Type B pancreatic cell (in vitro differentiated cells): ENCODE measurements at places on chromosomes 1 and 21.

DNA sequence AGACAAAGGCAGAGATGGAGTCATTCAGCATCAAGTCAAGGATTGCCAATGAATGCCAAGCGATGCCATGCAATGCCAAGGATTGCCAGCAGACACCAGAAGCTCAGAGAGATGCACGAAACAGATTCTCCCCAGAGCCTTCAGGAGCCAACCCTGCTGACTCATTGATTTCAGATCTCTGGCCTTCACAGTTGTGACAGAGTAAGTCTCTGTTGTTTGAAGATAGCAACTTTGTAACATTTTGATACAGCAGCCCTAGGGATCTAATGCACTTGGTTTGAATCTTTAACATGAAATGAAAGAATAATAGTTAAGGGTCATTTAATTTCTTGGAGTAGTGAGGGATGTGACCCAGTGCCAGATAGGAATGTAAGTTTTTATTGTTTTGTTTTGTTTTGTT is 287.4 kb upstream of the RUNX1 start:
- DNase-seq, result no peak

DNA sequence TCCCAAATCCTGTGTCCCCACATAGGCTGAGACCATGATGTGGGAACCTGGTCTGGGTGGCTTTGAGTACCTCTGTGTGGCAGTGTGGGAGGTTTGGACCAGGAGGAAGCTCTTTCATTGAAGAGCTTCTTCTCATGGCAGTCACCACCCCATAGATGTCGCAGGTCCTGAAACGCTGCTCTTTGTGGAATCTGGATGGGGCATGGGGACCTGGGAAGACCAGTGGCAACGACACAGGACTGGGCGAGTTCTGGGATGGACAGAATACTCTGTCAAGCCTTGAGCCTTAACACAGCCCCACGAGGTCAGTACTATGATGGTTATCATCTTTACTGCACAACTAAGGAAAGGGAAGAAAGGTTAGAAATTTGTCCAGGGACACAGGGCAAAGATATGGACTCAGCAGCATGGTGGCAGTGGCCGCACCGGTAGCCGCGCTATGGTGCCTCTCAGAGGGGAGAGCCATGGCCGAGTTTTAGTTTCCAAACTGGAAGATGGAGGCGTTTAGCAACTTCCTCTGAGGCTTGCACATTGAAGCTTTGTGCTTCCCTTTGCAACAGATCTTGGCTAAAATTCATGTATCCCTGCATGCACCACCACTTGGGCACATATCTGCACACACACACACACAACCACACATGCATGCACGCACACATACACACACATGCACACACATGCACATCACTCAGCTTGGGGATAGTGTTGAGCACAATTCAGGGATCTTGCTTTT is 117.7 kb upstream of the C1orf174 start:
- DNase-seq, result peak; percentile 22

GRCh38 chr1:37893673-37894072 is 34.3 kb upstream of the MTF1 start:
- no peak for DNase-seq

DNA sequence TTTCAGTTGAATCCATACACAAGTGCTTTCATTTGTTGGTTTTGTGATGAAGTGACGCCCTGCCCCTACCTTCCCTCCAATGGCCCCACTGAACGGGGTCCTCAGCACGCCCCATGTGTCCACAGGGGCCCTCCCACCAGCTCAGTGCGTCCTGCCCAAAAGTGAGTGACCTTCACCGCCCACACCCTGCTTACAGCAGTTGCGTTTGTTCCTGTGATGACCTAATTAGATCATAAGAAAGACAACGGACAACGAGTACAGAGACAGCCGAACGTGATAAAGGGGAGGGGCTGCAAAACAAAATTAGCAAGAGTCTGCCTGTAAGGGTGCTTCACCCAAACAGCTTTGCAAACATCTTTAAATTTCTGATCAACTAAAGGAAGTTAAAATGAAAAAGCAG is 38.2 kb upstream of the RIPK4 start:
- no peak for DNase-seq

DNA sequence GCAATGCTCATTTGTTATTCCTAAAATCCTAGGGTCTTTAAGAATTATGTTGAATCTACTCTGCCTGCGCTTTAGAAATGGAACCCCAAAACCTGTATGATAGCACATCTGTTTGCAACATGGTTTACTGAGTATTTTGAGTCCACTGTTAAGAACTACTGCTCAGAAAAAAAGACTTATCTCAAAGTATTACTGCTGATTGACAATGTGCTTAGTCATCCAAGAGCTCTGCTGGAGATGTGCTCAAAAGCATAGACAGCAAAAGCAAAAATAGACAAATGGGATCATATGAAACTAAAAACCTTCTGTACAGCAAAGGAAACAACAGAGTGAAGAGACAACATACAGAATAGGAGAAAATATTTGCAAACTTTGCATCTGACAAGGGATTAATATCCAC is 107.0 kb downstream of the CTH start:
- DNase-seq, result no peak

DNA sequence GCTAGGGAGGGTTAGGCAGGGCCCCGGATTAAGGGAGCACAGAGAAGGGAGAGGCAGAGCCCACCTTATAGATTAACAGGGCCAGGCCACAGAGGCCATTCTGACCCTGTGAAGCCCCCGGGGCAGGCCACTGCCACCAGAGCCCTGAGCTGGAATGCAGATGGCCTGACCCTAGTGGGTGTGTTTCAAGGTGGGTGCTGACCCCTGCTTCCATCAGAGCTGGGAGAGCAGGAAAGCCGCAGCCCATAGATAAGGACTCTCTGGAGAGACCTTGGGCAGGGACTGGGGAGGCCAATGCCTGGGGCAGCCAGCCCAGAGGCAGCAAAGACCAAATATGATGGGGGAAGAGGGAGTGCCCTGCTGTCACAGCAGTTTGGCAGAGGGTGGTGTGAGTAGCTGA is 35.9 kb downstream of the NCMAP start:
- no peak for DNase-seq

- DNase-seq, result no peak
These were observed 4.1 kb downstream of the WARS2 start for GRCh38 chr1:119136401-119136800.

GRCh38 chr1:64043976-64044375 is 159.4 kb upstream of the UBE2U start:
- no peak for DNase-seq

- no peak for DNase-seq
These were observed 30.4 kb downstream of the PRRX1 start for GRCh38 chr1:170694172-170694926.

GRCh38 chr1:203184467-203184866 is 2.0 kb downstream of the CHI3L1 start:
- DNase-seq, result no peak

- DNase-seq, result no peak
These were observed 29.4 kb upstream of the RAB3GAP2 start for GRCh38 chr1:220301630-220302029.

DNA sequence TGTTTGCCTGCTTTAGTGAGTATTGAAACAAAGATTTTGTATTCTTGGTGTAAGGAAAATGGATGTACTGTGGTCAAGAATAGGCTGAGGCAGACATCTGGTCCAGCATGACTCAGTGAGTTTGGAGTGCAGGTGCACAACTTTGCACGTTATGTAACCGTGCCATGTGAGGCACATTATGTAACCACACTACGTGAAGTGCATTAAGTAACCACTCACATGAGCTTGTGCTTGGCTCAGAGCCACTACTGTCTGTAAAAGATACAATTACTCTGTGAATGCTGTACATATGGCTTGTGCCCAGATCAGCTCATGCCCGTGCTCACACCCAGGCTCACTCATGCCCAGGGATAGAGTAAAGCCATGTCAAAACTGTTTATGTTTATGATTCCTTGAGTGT is 216.8 kb downstream of the CTH start:
- no peak for DNase-seq

GRCh38 chr1:93490357-93490756 is 42.4 kb downstream of the FNBP1L start:
- no peak for DNase-seq

DNA sequence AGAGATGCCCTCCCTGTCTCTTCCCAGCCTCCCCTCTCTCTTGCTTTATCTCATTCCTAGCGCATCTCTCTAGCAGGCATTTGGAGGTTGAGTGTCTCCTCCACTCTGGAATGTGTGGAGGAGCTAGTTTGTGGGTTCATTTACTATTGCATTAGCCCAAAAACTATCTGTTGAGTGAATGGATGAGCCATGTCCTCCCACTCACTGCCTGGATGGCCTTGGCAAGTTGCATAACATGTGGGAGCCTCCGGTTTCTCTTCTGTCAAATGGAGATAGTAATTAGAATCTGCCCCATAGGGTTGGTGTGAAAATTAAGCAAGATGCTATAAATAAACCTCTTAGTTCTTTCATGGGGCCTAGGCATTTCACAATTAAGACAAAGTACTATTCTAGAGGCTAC is 181.8 kb downstream of the KAZN start:
- no peak for DNase-seq

DNA sequence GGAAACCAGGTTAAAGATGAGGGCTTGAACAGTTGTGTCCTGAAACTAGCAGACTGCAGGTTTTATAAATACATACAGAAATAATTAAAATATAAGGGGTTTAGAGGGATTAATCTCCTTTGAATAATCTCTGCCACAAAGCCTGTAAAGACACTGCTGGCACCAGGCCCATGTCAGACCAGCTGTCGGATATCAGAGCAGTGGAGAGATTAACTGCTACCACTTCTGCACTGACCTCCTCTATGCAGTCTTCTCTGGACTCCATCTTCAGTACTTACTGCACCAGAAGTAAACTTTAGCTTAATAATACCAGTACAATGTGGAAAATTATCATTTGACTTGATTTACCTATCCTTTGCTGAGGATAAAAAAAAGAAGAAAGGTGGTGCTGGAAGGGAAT is 128.6 kb downstream of the LHX4 start:
- DNase-seq, result no peak

DNA sequence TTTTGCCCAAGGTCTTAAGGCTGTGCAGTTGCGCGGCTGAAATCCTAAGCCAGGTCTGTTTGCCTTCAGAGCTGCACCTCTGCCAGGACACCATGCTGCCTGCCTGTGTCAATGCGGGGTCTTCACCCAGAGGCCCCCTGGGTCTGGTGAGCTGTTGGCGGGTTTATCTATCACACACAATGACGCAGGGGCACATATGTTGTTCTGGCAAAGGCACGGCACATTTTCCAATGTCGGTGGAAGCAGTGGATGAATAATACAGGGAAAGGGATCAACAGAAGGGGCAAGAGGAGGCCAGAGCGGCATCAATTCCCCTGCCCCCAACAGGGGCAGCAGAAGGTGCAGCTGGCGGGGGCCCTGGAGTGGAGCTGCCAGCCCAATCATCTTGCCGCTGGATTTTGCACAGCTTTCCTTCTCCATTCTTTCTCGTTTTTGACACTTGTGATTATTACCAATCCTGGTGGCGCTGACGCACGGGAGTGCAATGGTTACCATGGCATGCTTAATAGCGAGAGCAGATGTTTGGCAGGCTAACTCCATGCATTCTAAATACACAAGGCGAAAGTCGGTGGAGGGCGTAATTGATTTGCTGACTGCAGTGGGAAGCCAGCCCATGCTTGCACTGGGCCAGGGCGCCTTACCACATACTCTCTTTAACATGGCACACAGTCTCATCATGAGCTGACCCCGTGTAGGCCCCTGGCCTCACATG is 45.8 kb upstream of the CYP2J2 start:
- DNase-seq, result no peak

DNA sequence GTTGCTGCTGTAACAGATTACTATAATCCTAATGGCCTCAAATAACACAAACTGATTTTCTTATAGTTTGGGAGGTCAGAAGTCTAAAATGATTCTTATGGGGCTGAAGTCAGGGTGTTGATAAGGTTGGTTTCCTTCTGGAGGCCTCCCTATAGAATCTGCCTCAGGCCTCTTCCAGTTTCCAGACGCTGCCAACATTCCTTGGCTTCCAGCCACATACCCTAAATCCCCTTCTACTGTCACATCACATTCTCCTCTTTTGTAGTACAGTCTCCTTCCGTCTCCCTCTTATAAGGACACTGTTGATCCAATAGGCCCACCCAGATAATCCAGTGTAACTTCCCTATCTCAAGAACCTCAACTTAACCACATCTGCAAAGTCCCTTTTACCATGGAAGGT is 145.3 kb upstream of the NCAM2 start:
- DNase-seq, result no peak

DNA sequence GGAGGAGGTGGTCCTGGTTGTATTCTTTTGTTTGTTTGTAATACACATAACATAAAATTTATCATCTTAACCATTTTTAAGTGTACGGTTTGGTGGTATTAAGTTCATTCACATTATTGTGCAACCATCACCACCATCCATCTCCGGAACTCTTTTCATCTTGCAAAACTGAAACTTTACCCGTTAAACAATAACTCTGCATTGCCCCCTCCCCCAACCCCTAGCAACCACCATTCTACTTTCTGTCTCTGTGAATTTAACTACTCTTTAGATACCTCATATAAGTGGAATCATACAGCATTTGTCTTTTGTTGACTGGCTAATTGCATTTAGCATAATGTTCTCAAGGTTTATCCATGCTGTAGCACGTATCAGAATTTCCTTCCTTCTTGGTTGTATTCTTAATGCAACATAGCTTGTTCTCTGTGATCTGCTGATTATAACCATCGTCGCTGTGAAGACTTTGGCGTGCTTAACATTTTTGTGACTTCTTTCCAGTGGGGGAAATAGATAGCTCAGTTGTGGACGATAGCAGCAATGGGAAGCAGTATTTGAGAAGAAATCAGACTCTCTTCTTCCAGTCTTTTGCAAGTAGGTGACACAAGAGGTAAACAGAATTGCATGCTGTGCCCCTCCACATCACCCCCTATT is 117.5 kb upstream of the HOOK1 start:
- DNase-seq, result no peak

DNA sequence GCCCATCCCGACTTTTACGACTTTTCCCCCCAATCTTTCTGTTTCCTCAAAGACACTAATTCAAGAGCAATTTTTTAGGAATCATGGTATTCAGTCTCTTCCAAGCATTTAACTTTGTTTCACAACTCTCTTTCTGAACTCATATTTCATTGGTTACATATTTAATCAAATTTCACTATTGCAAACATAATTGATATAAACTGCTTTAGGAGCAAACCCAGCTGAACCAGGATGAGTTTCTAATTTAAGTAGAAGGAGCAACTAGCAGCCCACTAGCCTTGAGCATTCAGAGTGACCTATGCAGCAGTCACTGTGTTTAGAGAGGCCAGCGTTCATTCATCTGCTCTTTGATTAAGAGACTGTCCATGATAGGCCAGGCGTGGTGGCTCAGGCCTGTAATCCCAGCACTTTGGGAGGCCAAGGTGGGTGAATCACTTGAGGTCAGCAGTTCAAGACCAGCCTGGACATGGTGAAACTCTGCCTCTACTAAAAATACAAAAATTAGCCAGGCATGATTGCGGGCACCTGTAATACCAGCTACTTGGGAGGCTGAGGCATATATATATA is 1.8 kb downstream of the CELA2B start:
- DNase-seq, result no peak

GRCh38 chr21:35266546-35266945 is 217.4 kb upstream of the RUNX1 start:
- no peak for DNase-seq

- no peak for DNase-seq
These were observed 57.0 kb upstream of the GJB5 start for GRCh38 chr1:34697818-34698217.

GRCh38 chr1:1079408-1080121 is 5.5 kb upstream of the RNF223 start:
- peak; percentile 75 for DNase-seq

- DNase-seq, result no peak
These were observed 11.5 kb downstream of the OTUD3 start for GRCh38 chr1:19893687-19894086.

- no peak for DNase-seq
These were observed 319.4 kb downstream of the TGFB2 start for GRCh38 chr1:218664385-218665170.
